ENCODE measurements at places on chromosomes 13 and 19.

DNA sequence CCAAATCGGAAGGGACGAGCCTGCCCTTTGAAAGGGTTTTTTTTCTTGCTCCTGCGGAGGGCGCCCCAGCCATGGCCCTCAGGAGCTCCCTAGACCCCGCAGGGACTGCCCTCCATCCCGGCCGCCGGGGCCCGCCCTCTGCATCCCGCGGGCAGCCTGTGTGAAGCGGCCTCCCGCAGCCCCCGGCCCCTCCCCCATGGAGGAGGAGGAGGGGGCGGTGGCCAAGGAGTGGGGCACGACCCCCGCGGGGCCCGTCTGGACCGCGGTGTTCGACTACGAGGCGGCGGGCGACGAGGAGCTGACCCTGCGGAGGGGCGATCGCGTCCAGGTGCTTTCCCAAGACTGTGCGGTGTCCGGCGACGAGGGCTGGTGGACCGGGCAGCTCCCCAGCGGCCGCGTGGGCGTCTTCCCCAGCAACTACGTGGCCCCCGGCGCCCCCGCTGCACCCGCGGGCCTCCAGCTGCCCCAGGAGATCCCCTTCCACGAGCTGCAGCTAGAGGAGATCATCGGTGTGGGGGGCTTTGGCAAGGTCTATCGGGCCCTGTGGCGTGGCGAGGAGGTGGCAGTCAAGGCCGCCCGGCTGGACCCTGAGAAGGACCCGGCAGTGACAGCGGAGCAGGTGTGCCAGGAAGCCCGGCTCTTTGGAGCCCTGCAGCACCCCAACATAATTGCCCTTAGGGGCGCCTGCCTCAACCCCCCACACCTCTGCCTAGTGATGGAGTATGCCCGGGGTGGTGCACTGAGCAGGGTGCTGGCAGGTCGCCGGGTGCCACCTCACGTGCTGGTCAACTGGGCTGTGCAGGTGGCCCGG lies 815 bp downstream of the MAP3K10 start:
- no peak for DNase-seq

DNA sequence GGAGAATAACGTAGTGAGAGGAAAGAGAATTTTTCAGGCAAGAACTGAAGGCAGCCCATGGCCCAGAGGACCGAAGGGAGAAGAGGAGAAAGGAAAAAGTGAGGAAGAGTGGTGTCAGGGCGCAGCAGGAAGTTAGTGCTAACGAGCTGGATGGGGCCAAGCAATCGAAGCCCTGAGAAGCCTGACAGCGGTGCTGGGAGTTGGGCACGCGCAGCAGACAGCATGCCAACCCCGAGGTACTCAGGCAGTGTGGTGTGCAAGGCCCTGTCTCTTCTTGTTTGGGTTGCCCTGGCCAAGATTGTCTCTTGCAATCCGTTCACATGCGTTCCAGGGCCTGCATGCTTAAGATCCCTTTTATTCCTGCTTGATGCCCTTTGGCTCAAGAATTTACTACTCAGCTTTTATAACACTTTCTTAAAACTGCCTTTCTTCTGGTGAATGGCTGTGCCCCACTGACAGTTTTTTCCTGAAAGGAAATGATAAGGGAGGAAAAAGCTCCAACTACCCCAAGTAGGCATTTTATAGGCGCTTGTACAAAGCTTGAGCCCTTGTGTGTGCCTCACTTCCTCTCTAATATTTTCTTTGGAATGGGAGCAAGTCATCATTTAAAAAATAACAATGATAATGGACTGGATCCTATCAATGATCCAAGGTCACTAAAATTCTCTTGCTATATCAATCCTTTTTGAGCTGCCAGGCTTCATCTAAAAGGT lies 115.4 kb downstream of the FLT1 start:
- DNase-seq = no peak

GRCh38 chr19:5913739-5914357 lies at the start of gene CAPS:
TSS of gene CAPS (plus strand) at chr19:5914254. CDS start at chr19:5914407, 153 bp downstream.
- no peak for DNase-seq

- no peak for DNase-seq
Measured at GRCh38 chr13:98549006-98549727, 27.7 kb downstream of the STK24 start.

DNA sequence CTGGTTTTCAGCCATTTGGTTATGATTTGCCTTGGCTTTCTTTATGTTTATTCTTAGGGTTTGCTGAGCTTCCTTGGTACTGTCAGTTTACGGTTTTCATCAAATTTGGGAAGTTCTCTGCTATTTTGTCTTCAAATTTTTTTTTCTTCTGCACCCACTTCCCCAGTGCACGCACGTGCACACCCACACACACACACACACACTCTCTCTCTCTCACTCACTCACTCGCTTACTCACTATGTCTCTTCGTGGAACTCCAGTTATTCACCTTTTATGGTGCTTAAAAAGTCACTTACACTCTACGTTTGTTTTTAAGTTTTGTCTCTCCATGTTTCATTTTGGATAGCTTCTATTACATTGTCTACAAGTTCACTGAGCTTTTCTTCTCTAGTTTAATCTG lies 7.1 kb downstream of the AKAP11 start:
- DNase-seq = no peak

- no peak for DNase-seq
Measured at GRCh38 chr13:30923418-30923817, 9.0 kb upstream of the TEX26 start.

GRCh38 chr13:100644371-100644770 lies 30.2 kb downstream of the TMTC4 start:
- no peak for DNase-seq

GRCh38 chr19:52248241-52248640 lies 21.1 kb upstream of the ZNF766 start:
- peak; percentile 24 for DNase-seq

DNA sequence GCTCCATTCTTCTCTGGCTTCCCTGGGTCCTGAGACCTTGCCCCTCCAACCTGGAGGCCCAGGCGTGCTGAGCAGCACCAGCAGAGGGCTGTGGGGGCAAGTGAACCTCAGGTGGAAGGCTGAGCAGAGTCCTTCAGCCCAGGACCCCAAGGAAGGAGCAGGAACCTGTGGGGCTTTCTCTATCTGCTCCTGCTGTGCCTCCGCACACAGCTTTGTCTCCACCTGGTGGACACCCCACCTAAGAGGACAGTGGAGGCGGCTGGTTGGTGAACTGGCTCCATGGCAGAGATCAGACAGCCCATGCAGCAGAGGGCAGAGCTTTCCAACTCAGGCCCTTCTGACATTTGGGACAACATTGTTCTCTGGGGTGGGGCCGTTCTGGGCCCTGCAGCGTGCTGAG lies 19.7 kb downstream of the ZFR2 start:
- no peak for DNase-seq

DNA sequence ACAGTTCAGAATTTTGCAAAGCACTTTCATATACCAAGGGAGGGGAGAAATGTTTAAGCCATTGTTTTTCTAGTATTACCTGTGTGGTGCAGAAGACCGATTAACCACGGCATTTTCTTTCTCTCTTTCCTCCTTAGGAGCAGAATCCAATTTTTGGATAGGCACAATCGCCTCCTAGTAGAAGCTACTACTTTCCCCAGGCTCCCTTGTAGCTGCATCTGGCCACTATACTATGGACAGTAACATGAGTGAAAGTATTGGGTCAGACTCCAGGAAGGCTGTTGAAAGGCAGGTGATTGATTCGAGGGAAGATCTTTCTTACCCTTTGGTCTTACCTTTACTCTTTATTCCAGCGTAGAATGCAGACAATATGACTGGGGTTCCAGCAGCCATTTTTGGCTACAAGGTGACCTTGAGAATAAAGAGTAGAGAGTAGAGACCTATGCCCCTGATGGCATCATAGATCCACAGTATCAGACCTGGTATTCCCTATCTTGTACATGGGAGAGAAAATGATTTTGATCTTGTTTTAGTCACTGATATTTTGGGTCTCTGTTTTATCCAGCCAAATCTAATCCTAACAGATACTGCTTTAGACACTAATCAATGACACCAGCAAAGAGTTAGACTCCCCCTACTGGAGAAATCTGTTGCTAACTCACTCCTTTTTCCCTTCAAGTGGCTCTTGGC lies 77.0 kb downstream of the LRRC63 start:
- DNase-seq = no peak

DNA sequence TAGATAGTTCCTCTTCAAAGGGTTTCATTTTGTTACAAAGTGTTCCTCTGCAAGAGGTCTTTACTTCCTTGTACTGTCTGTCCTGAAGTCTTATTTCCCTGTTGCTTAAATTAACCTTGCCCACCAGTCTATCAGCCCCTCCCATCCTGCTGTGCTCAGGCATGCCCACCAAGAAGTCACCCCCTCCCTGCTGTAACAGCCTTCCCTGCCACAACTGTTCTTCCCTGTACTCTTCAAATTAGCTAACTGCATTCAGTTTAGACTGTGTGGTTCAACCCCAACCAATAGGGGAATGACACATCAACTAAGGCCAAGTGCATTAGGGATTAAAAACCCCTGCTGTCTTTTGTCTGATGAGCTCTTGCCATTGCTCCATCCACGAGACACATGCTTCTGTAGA lies 34.4 kb upstream of the ZNF562 start:
- no peak for DNase-seq

DNA sequence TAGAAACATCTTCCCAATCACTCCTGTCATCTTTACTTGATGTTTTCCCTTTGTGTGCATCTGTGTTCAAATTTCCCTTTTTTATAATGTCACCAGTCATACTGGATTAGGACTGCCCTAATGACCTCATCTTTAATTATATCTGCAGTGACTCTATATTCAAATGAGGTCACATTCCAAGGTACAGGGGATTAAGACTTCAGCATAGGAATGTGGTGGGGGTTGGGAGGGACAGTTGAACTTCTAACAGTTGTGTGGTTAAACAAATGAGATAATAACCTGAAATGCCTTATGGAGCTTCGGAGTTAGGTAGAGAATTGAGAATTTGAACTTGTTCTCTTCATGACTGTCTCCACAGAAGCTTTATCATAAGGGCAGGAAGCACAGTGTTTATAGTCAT lies 23.0 kb downstream of the PAN3 start:
- DNase-seq = no peak

- no peak for DNase-seq
Measured at GRCh38 chr19:37304190-37304883, 66.6 kb upstream of the ZNF527 start.

- DNase-seq = no peak
Measured at GRCh38 chr13:113950451-113951245, 23.2 kb downstream of the C13orf46 start.

- DNase-seq = no peak
Measured at GRCh38 chr19:11451871-11452619, 16.6 kb downstream of the PRKCSH start.

DNA sequence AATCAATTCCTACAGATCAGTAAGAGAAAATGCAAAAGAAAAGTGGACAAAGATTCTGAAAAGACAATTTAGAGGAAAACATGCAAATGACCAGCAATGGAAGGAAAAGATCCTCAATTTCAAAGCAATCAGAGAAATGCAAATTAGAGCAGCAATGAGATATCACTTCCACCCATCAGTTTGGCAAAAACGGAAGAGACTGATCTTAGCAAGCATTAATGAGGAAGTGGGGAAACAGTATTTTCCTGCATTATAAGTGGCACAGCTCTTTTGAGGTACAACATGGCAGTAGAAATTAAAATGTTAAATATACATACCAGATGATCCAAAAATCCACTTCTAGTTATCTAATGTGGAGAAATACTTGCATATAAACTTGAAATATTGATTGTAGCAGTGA lies 69.1 kb upstream of the SLC7A1 start:
- DNase-seq = no peak

DNA sequence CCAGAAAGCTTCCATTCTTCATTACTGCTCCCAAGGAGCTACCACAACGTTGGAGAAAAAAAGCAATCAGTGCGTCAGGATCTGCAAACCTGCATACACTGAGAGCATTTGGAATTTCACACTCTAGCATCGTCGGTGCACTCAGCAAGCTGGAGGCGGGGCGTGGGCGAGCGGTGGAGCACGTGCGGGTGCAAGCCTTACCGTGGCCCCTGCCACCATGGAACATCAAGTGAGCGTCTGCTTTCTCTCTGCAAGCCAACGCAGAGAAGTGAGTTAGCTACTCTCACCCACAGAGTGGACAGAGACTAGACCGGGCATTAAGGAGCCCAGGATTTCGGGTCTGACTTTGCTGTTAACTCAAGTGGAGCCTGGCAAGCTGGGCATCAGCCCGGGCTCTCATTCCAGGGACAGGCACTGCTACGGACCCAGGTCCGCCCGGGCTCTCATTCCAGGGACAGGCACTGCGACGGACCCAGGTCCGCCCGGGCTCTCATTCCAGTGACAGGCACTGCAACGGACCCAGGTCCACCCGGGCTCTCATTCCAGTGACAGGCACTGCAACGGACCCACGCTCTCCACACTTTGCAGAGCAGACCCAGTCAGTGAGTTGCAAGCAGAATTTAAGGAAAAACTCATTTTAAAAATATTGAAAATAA lies 124.1 kb upstream of the SPACA7 start:
- no peak for DNase-seq

- DNase-seq = no peak
Measured at GRCh38 chr13:113161433-113161832, 3.0 kb downstream of the PROZ start.

GRCh38 chr19:19107654-19108053 lies 30.6 kb downstream of the TMEM161A start:
- no peak for DNase-seq

DNA sequence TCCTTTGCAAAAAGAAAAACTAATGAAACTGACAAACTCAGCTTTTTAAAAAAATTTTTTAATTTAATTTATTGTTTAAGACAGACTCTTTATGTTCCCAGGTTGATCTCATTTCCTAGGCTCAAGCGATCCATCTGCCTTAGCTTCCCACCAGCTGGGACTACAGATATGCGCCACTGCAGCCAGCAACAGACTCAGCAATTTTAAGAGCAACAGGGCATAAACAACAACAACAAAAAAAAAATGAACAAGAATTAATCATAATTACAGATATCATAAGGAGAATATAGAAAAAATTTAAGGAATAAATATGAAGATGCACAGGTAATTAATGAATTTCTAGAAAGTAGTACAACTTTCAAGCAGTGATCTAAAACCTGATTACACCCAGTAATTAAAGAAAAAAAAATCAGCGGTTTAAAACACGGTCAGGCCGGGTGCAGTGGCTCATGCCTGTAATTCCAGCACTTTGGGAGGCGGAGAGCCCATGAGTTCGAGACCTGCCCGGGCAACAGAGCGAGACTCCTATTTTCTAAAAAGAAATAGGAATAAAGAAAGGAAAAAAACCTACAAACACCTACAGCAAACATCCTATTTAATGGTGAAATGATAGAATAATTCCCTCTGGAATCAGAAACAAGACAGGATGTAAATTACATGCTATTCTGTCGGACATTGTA lies 1.4 kb downstream of the ZNF699 start:
- no peak for DNase-seq

- DNase-seq = no peak
Measured at GRCh38 chr13:42623916-42624315, 50.0 kb downstream of the TNFSF11 start.

DNA sequence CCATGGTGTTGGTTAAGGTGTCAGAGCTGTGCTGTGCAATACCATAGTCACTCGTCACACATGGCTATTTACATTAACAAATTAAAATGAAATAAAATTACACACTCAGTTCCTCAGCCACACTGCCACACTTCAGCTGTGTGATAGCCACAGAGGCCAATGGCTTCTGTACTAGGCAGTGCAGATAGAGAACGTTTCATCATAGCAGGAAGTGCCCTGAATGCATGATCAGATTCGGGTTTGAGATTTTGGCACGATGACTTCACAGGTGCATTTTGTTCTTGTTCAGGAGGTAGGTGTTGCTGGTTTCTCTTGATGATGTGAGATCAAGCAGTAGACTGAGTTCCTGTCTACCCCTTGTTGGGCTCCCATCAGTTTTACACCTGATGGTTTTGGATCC lies 6.5 kb downstream of the ARMC6 start:
- DNase-seq = no peak
